Mesenchymal stem cell (in vitro differentiated cells and primary cell): ENCODE measurements at places on chromosomes 2 and 18.

- peaks cover 21% of the 10 kb centered on the region for H3K4me1 ChIP-seq
- H3K36me3 ChIP-seq: no peaks in the 10 kb centered on the region
- peak overlapping the region; percentile 95 for H3K4me3 ChIP-seq
- no peaks in the 10 kb centered on the region for H3K27me3 ChIP-seq
Measured at GRCh38 chr18:75209951-75210258, 692 bp upstream of the TSHZ1 start.

DNA sequence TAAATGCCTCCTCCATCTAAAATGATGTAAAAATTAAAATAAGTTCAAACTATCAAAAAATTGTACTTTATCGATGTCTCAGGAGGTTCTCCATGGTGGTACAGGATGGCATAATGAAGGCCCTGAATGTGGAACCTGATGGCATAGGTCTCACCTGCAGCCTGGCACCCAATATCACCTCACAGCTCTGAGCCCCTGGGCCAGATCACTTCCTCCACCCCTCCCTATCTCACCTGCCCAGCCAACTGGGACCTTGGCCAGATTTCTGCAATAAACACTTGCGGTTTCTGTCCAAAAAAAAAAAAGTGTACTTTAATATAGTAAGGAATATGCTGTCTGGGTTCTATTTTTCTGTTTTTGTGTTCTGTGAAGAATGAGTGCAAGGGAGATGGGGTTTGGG is 6.7 kb upstream of the RBM45 start:
- H3K27ac ChIP-seq: no peak overlapping the region
- no peak for DNase-seq
- H3K36me3 ChIP-seq: no peaks in the 10 kb centered on the region
- H3K4me3 ChIP-seq: no peak overlapping the region

DNA sequence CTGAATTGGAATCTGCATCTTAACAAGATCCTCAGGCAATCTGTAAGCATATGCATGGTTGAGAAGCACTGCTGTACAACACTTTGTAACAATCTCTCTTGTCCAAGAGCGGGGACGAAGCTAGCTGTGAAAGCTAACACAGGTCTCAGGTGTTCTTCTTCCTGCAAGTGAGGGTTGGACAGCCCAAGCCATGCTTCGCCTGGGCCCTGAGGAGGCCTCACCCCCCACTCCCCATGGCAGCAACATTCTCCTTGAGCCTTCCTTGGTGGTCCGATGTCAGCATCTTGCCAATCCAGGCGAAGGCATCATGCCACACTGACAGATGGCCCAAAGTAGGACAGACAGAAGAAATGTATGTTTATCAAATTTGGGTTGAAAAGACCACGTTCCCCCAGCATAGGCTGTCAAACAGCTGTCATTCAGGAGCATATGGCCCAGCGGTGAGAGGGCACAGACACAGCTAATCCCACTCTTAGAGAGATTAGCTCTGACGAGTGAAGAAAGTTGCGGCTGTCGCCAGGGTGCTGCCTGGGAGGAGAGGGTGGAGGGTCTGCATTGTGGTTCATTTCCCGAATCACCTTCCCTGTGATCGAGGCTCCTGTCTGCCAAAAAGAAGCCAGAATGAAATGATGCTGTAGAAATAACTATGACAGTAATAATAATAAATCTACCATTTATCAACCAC is 344.7 kb downstream of the MYCN start:
- no peak overlapping the region for H3K4me3 ChIP-seq
- DNase-seq: no peak
- H3K36me3 ChIP-seq: no peaks in the 10 kb centered on the region

DNA sequence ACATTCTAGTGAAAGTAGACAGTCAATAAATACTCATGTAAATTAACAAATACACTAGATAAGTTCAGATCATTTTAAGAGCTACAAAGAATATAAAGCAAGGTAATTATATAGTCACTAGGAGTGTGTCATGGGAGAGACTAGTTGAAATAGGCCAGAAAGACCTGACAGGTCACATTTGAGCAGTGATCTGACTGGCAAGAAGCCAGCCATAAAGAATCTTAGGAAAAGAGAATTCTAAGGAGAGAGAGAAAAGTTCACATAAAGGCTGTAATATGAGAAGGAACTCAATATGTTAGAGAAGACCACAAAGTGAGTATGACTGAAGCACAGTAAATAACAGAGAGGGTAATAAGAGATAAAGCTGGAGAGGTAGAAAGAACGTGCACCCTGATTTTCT is 31.2 kb downstream of the VSNL1 start:
- H3K36me3 ChIP-seq: no peaks in the 10 kb centered on the region
- H3K27ac ChIP-seq: no peak overlapping the region
- DNase-seq: no peak
- H3K27me3 ChIP-seq: no peaks in the 10 kb centered on the region
- H3K4me1 ChIP-seq: no peaks in the 10 kb centered on the region

- H3K36me3 ChIP-seq: no peaks in the 10 kb centered on the region
- no peaks in the 10 kb centered on the region for H3K27me3 ChIP-seq
- DNase-seq: no peak
- no peak overlapping the region for H3K27ac ChIP-seq
- no peak overlapping the region for H3K4me3 ChIP-seq
Measured at GRCh38 chr18:68607852-68608251, 107.1 kb downstream of the TMX3 start.

DNA sequence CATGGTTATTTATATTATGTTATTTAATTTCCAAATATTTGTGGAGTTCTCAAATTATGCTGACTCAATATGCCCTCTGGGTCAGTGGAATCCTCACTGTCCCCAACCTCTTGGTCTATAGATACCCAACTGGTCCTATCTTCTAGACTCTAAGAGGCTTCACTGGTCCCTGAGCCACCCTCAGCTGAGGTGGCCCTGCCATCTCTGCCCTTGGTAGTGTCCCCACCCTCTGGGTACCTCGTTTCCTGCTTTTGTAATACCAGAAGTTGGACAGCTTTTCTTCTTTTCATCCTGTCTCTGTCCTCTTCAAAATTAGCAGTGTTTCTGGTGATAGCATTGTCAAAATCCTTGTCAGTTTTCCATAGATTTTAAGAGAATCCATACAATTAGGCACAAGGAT is 11.9 kb downstream of the ZSCAN30 start:
- no peak overlapping the region for H3K4me3 ChIP-seq
- no peaks in the 10 kb centered on the region for H3K27me3 ChIP-seq
- H3K4me1 ChIP-seq: no peaks in the 10 kb centered on the region
- H3K27ac ChIP-seq: no peak overlapping the region
- H3K36me3 ChIP-seq: peaks cover 12% of the 10 kb centered on the region

DNA sequence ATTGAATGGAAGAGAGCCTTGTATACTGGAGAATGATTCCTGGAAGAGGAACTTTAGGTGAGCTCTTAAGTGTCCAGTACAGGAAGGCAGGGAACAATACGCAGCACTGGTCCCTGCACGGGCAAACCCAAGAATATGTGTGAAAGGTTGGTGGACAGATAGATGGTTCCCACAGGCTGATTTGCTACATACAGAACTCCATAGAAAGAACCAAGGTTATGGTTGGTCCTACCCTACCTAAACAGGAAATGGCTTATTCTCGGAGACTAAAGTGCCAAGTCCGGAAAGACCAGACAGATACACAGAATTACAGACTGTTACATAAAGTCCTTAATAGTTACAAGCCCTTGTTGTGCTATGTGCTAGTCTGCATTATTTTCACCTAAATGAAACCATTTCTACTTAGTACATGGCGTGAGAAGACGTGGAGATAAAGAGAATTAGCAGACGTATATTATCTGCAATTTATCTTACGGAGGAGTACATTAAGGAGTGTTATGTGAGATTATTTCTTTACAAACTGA is 1.2 kb downstream of the REV1 start:
- peaks cover 7% of the 10 kb centered on the region for H3K27me3 ChIP-seq
- H3K4me1 ChIP-seq: no peaks in the 10 kb centered on the region
- H3K36me3 ChIP-seq: no peaks in the 10 kb centered on the region
- H3K4me3 ChIP-seq: peak overlapping the region; percentile 97
- H3K27ac ChIP-seq: peak overlapping the region; percentile 4

GRCh38 chr18:25470062-25470461 is 118.1 kb upstream of the ZNF521 start:
- no peaks in the 10 kb centered on the region for H3K27me3 ChIP-seq
- no peak overlapping the region for H3K4me3 ChIP-seq

DNA sequence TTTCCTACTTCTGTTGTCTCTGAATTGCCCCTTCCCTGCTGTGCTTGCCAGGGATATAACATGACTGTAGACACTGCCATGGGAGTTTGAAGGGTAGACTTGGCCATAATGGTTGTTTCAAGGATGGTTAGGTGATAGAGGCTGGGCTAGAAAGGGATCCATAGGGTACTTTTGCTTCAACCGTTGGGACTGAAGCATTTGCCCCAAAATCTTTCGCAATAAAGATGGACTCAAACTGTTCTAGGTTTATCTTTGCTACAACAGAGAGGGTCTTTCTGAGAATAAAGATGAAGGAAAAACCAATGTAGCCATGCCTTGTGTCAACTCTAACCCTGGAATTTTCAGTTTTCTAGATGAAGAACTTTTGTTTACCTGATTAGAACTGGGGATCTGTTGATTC is 27.2 kb downstream of the MSGN1 start:
- H3K27ac ChIP-seq: no peak overlapping the region
- no peaks in the 10 kb centered on the region for H3K4me1 ChIP-seq
- H3K4me3 ChIP-seq: no peak overlapping the region
- H3K36me3 ChIP-seq: no peaks in the 10 kb centered on the region

DNA sequence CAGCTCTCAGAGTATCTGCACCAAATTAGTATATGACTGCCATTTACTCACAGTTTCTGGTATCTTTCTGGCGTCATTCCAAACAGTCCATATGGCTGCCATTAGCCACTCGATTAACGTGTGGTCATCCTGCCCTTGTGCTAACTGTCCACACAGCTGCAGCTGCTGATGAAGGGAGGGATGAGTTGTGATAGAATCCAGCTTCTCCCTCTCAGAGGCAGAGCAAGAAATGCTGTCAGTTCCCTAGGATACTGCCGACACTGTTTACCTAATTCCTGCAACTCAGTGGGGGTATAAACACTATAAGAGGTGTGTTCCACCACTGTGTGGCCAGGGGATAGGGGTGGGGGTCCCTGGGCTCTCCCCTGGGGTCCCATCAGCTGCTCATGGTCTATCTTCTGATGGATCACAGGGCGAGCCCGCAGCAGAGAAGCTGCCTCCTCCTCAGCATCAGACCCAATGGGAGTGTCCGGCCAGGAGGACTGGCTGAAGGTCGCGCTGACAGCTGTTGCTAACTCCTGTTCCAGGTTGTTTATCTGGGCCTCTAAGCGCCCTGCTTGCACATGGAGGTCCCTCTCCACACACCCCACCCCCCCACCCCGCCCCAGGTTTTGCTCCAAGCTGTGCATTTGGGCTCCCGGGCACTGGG is 17.3 kb upstream of the KLHL23 start:
- H3K4me3 ChIP-seq: peak overlapping the region; percentile 70
- no peak overlapping the region for H3K27ac ChIP-seq
- H3K36me3 ChIP-seq: no peaks in the 10 kb centered on the region
- H3K4me1 ChIP-seq: peaks cover 9% of the 10 kb centered on the region

GRCh38 chr2:24247164-24247563 is 72.3 kb downstream of the FAM228A start:
- DNase-seq: no peak
- H3K36me3 ChIP-seq: peaks cover 7% of the 10 kb centered on the region
- H3K4me1 ChIP-seq: peaks cover 5% of the 10 kb centered on the region
- H3K27ac ChIP-seq: peak overlapping the region; percentile 23
- H3K27me3 ChIP-seq: no peaks in the 10 kb centered on the region

DNA sequence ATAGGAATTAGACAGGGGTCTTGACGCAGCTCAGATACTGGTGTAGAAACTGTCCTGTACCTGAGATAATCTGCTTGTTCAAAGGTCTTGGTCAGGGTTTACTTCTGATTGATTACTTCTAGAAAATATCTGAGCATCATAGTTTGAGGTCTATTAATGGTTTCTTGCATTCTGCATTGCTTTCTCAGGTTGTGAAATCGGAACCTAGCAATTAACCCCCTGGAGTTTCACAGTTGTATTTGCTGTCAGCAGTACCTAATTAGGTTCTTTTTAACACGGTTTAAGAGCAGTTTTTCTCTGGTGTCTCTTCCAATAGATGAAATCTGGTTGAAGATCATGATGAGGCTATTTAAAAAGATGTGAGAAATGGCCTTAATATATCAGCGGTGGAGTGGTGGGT is 428.6 kb upstream of the SYT4 start:
- no peak overlapping the region for H3K4me3 ChIP-seq
- H3K4me1 ChIP-seq: no peaks in the 10 kb centered on the region
- DNase-seq: no peak

- no peaks in the 10 kb centered on the region for H3K36me3 ChIP-seq
- peaks cover 6% of the 10 kb centered on the region for H3K4me1 ChIP-seq
- no peak for DNase-seq
- H3K27me3 ChIP-seq: no peaks in the 10 kb centered on the region
- H3K27ac ChIP-seq: no peak overlapping the region
Measured at GRCh38 chr2:113361051-113361450, 76.4 kb upstream of the ZNG1B start.

DNA sequence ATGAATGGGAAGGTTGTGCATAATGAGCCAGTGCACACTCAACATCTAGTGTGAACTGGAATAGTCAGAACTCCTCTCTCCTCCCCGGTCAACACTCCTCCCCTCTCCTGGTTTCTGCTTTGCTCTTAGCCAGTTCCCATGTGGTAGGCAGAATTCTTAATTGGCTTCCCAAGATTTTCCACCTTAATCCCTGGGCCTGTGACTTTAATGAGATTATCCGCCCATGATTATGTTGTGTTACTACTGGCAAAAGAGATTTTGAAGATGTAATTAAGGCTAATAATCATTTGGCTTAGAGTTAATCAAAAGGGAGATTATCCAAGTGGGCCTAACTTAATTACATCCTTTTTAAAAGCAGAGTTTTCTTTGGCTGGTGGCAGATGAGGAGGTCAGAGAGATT is 34.2 kb upstream of the REV1 start:
- H3K4me3 ChIP-seq: no peak overlapping the region
- H3K27ac ChIP-seq: no peak overlapping the region
- no peaks in the 10 kb centered on the region for H3K36me3 ChIP-seq
- DNase-seq: no peak
- H3K27me3 ChIP-seq: no peaks in the 10 kb centered on the region

- H3K4me3 ChIP-seq: no peak overlapping the region
- peaks cover 10% of the 10 kb centered on the region for H3K27me3 ChIP-seq
- no peaks in the 10 kb centered on the region for H3K4me1 ChIP-seq
- no peak overlapping the region for H3K27ac ChIP-seq
- no peaks in the 10 kb centered on the region for H3K36me3 ChIP-seq
Measured at GRCh38 chr2:108074150-108074549, 87.8 kb downstream of the SLC5A7 start.

DNA sequence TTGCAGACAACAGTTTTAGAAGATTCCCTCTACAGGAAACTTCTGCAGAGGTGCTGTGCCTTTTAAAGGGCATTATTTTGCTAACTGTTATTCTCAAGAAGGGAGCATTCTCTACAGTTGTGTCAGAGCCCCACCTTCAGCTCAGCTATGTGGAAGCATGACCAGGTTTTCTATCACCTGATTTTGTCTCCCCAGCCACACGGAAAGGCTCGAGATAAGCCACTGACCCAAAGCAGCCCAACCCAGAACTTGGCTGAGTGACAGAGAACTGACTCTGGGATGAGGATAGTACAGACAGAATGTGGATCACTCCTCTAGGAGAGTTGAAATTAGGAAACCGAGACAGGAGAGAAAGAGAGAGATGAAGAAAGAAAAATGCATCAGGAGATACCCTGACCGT is 10.7 kb downstream of the COL4A4 start:
- H3K27ac ChIP-seq: no peak overlapping the region
- H3K27me3 ChIP-seq: peaks cover 6% of the 10 kb centered on the region
- H3K36me3 ChIP-seq: no peaks in the 10 kb centered on the region
- no peak overlapping the region for H3K4me3 ChIP-seq
- H3K4me1 ChIP-seq: no peaks in the 10 kb centered on the region
- DNase-seq: no peak
